ENCODE measurements at places on chromosomes 4 and X.

GRCh38 chr4:186203406-186203805 lies 12.0 kb downstream of the CYP4V2 start:
- DNase-seq: no peak

DNA sequence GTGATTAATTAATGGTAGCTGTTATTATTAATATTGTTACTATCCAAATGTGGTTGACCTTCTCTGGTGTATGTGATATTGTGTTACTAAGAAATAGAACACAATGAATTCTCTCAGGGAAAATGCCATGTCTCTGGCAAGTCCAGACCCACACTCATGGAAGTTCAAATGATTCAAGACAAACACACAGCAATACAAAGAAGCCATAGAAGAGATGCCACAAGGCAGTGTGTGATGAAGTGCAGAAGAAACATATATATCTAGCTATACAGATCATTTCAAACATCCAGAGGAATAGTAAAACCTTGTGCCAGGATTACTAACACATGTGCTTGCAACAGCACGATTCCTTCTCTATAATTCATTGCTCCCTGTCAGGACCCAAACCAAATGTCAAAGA lies 93.1 kb upstream of the SOD3 start:
- no peak for DNase-seq

- DNase-seq: no peak
These were observed 60.9 kb downstream of the CPZ start for GRCh38 chr4:8653326-8654000.

DNA sequence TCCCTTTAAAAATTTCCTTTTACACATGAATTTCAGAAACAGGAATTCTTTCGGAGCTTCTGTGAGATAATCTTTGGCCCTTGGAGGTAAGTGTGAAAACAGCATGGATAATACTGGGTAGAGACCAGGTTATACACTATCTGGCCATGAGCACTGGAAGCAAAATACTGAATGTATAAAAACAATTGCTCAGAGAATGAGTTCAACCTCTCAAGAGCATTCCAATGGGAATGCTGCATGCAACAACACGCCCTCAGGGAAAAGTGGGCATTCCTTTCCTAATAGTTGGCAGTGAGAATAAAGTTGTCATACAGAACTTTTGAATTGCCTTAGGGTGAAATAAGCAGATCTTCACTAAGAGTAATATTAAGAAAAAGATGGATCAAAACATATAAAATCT lies 574.8 kb upstream of the DIPK2B start:
- no peak for DNase-seq

GRCh38 chr4:188452097-188452496 lies 312.9 kb downstream of the TRIML1 start:
- no peak for DNase-seq

GRCh38 chr4:76308548-76308947 lies 2.0 kb downstream of the STBD1 start:
- no peak for DNase-seq

GRCh38 chr4:10577508-10578426 lies 106.8 kb downstream of the CLNK start:
- no peak for DNase-seq

- no peak for DNase-seq
These were observed 44.4 kb upstream of the TAPT1 start for GRCh38 chr4:16270454-16271328.

GRCh38 chrX:40151211-40152172 lies 53.7 kb upstream of the BCOR start:
- DNase-seq: peak; percentile 52

DNA sequence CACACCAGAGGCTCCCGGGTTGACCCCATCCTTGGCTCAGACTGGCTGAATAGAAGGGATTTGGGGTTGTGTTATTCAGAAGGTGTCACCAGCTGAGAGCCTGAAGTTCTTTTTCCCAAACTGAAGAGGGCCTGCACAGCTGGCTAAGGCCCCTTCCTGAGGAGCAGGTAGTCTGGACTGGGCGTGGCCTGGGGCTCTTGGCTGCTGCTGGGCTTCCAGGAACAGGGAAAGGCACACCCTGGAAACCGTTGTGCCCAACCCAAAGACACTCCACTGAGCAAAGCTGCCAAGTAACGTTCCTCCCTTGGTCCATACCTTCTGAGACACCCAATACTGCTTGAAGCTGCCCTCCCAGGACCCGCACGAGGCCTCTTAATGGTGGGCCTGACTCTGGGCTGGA lies 8.3 kb upstream of the CXCR3 start:
- no peak for DNase-seq

DNA sequence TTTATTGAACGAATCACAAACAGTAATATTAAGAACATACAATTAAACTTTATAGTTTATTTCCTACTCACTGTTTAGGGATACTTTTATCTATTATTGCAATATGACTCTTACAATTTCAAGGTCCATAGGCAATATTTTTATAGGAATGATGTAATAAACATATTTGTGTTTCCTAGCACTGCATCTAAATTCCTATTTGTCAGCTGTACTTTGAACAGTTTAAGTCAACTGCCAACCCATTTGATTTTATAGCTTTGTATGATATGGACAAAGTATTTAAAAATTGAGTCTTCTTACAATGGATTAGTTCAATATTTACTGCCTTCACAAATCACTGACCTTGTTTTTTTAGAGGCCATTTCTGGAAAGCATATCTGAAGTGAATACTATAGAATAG lies 199.3 kb downstream of the PCDH7 start:
- DNase-seq: no peak

DNA sequence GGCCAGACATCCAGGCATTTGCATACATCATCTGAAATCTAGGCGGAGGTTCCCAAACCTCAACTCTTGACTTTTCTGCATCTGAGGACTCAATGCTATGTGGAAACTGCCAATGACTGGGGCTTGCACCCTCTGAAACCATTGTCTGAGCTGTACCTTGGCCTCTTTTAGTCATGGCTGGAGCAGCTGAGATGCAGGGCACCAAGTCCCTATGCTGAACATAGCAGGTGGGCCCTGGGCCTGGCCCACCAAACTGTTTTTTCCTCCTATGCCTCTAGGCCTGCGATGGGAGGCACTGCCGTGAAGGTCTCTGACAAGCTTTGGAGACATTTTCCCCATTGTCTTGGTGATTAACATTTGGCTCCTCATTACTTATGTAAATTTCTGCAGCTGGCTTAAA lies 22.7 kb downstream of the PBDC1 start:
- no peak for DNase-seq

GRCh38 chr4:102439236-102439614 lies 61.9 kb upstream of the NFKB1 start:
- DNase-seq: no peak

DNA sequence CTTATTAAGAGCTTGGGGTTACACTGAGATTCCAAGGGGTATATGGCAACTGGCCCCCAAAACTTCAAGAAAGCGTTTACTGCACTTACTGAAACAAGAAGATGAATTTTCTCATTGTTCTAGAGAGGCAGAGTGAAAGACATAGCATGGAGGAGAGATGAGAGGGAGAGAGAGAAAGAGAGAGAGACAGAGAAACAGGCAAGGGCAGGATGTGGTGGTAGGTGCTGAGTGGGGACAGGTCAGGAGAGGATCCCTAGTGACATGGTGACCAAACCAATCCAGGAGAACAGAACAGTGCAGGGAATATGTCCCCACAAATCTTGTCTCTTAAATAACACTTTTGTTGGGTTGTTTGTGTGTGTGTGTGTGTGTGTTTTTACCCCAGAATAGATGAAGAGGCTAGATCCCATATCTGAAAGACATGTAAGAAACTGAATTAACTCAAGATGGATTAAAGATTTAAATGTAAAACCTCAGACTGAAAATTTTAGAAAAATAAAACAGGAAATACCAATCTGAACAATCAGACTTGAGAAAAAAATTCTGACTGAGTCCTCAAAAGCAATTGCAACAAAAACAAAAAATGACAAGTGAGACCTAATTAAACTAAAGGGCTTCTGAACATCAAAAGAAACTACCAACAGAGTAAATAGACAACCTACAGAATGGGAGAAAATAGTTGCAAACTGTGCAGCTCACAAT lies 202.2 kb downstream of the QDPR start:
- DNase-seq: no peak

GRCh38 chr4:185011408-185011807 lies 6.9 kb upstream of the HELT start:
- peak; percentile 75 for DNase-seq

GRCh38 chrX:56233100-56233499 lies 944 bp downstream of the KLF8 start:
- no peak for DNase-seq

- DNase-seq: no peak
These were observed 347.4 kb upstream of the EPHA5 start for GRCh38 chr4:66017671-66018070.

GRCh38 chr4:78671903-78672815 lies 104.0 kb upstream of the BMP2K start:
- DNase-seq: no peak

GRCh38 chr4:158810487-158811215 lies 41.8 kb downstream of the FNIP2 start:
- peak; percentile 30 for DNase-seq

- no peak for DNase-seq
These were observed 192.2 kb downstream of the MID1IP1 start for GRCh38 chrX:38993500-38993899.

- no peak for DNase-seq
These were observed 269.4 kb downstream of the NLGN4X start for GRCh38 chrX:5959286-5959685.

- no peak for DNase-seq
These were observed 41.7 kb downstream of the SEPTIN11 start for GRCh38 chr4:76991161-76991660.

GRCh38 chr4:176217510-176217909 lies 22.1 kb upstream of the SPATA4 start:
- no peak for DNase-seq

GRCh38 chrX:57294961-57295360 lies 8.5 kb downstream of the FAAH2 start:
- no peak for DNase-seq

GRCh38 chr4:75340561-75340960 lies 173.6 kb downstream of the RCHY1 start:
- no peak for DNase-seq

- no peak for DNase-seq
These were observed 40.8 kb downstream of the CLNK start for GRCh38 chr4:10643600-10644425.

DNA sequence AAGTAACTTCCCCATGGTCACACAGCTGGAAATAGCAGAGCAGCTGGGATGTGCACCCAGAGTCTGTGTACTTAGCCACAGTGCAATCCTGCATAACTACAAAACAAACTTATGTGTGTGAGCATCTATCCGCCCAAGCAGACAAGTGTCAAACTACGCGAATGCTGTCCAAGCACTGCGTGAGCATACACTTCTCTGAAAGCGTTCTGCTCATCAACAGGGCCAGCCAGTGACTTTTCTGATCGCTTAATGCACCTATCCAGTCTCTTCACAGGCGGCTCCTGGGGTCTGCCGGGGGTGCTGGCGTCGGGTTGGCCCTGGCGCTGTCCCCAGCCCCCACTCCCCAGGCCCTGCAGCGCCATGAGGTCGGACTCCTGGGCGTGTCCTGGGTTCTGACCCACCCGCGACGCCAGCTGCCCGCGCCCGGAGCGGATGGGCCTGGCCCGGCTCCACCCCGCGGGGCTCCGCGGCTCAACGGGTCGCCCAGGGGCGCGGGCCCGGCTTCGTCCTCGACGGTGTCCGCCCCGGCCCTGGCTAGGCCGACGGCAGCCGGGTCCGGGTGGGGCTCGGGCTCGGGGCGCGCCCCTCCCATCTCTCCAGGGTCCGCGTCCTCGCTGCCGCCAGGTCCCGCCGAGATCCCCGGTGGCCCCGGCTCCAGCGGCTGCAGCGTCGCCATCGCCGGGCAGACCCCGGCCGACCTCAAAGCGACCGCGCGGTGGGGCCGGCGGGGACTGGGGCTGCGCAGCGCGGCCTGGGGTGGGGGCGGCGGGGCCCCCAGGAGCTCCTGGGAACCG lies 1.3 kb upstream of the ZNF141 start:
- peak; percentile 39 for DNase-seq

- DNase-seq: no peak
These were observed 129.7 kb downstream of the CFAP299 start for GRCh38 chr4:80465238-80465637.

GRCh38 chr4:169131556-169132208 lies 121.6 kb upstream of the CBR4 start:
- DNase-seq: no peak

GRCh38 chr4:185810746-185811508 lies 1.1 kb downstream of the SORBS2 start:
- DNase-seq: no peak

- DNase-seq: no peak
These were observed 87.0 kb downstream of the IRF2 start for GRCh38 chr4:184387351-184387750.

DNA sequence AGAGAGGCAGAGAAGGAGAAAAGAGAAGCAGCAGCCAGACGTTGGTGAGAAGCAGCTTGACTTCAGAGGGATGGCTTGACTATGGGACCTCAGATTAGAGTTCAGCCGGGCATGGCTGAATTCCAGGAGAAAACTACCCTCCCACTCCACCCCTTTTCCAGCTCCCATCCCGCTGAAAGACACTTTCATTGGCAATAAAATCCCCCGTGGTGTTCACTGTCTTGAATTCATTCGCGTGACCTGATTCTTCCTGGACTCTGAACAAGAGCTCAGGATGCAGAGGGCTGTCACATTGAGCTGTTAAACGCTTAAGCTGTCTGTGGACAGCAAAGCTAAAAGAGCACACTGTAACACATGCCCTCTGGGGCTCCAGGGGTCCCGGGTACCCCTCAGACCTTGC lies 1575.3 kb upstream of the AGA start:
- DNase-seq: no peak

- DNase-seq: no peak
These were observed 66.5 kb downstream of the AR start for GRCh38 chrX:67610282-67610681.

DNA sequence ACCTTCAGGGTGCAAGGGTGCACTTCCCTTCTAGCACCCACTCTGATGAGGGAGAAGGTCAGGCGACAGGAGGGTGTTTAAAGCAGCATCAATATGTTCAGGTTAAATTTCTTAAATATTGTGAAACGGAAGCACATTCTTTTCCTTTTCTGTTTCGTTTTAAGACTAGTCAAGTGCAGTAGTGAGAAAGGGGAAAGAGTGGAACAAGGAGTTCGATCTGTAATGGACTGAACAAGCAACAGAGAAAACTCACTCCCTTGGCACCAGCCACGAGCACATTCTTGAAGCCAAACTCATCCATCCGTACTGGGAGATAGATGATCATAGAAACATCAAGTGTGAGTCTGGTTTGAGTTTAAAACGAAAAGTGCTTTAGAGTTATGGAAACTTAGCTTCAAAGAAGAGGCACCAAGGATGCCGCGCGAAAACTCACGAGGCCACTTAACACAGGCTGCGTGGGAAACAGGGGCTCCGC lies 815 bp downstream of the FAM53A start:
- DNase-seq: no peak

DNA sequence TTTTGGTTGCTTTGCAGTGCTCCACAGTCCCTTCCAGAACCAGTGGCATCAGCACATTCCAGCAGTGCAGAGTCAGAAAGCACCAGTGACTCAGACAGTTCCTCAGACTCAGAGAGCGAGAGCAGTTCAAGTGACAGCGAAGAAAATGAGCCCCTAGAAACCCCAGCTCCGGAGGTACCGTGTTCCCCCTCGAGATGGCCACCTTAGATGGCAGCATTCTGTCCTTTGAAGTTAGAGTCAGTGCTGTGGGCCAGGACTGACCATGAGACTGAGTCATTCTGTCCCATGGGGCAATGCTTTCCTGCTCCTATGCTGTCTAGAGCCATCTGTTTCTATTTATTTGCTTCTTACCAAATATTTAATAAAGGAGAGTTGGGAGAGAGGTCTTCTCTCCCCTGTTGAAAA lies 112.3 kb downstream of the KLHL8 start:
- no peak for DNase-seq

GRCh38 chr4:153469031-153469430 lies 2.9 kb downstream of the TMEM131L start:
- DNase-seq: no peak

- DNase-seq: peak; percentile 12
These were observed 96.1 kb downstream of the ANOS1 start for GRCh38 chrX:8635812-8636211.
